Activated gamma-delta T cell (primary cell): ENCODE measurements at places on chromosomes 1 and 21.

GRCh38 chr1:244878681-244879080 is 14.3 kb upstream of the HNRNPU start:
- DNase-seq = no peak

DNA sequence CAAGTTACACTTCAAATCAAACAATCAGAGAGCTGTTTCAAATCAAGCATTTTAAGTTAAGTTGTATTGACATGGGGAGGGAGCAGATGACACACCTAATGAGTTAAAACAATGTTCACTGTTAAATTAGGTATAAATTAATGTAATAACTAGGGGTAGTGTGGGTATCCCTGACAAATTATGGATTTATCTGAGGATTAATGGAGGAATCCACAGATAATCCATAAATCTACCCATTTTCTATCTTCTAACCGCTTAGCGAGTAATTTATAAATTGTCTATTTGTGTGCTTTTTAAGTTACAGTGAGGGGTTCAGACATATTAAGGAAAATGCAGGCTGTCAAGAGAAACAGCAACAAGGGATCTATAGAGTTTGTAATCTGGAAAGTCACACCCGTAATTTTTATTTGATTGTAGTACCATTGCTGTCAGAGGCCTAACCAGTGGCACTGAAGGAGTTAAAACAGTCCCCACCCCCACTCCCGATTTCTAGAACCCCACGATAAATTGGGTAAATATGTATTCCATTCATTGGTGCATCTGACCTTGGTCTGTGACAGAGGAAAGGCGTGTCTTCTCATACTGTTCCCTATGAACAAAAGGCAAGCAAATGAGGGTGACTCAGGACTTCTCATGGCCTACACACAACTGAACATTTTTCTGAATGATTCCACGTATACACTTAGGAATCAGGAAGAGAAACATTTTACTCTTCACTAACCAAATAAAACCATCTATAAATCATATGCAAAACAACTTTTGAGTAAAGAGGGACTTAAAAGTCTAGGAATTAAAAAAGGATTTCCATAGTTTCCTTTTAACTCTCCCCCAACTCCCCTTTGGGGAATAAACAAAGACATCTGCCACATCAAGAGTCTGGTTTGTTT is 7.4 kb downstream of the IRF2BP2 start:
- DNase-seq = no peak

GRCh38 chr1:228900886-228901392 is 165.7 kb downstream of the RHOU start:
- DNase-seq = no peak

DNA sequence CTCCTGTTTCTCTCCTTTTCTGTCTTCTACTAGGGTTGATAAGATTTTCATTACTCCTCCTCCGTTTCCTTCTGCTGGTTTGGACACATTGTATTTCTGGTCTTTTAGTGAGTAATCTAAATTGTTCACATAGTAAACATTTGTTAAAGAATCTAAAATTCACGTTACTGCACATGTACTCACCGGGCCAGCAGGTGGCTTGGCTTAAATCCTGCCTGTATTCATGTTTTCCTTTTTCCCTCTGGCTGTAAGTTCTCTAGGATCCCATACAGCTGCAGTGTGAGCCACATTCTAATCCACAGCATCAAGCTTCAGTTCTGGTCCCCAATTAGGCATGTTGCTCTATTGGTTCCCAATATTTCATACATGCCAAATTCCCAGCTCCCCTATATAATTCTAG is 958.3 kb downstream of the ADGRL2 start:
- no peak for DNase-seq

DNA sequence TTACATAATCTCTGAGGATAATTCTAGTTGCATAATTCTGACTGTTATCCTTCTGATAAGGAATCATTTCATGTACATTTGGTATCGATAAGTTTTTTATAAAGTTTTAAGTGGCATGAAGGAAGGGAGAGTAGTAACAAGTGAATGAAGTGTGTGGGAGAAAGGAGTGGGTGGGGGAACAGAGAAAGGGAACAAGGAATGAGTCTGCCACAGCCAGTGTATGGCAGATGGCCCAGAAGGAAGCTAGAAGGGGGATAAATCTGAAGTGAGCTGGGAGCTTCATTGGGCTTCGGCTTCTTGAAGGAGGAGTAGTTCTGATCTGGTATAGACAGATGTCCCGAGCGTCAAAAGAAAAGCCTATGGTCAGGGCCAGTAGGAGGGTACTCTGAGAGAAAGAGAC is 18.6 kb downstream of the ZBTB40 start:
- no peak for DNase-seq

GRCh38 chr1:67960766-67961165 is 89.7 kb downstream of the DIRAS3 start:
- DNase-seq = no peak

- DNase-seq = no peak
Observed at GRCh38 chr1:107802654-107803053, 162.3 kb downstream of the VAV3 start.

DNA sequence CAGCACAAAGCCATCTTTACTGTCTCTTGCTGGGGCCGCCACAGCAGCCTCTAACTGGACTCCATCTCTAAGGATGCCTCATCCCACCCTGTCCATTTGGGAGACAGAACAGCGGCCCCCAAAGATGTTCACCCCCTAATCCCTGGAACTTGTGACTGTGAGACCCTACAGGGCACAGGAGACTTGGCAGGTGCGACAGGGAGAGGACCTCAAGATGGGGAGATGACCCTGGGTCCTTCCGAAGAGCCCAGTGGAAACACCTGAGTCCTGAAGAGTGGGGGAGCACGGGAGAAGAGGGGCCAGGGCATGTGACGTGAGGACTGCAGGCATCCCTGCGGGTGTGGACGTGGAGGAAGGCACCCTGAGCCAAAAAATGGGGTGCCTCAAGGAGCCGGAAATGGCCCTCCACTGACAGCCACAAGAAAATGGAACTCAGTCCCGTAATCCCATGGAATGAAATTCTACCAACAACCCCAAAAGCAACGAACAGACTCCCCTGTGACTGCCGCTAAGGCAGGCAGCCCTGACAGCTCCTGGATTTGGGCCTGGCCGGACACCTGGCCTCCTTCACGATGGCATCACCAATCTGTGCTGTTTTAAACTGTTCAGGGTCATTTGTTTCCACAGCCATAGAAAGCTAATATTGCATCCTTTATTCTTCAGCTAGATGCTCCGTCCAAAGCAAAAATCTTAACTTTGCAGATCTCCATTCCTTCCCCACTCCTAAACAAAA is 34.0 kb downstream of the C2CD2 start:
- DNase-seq = no peak

- DNase-seq = no peak
Observed at GRCh38 chr1:59776960-59777852, 37.5 kb upstream of the HOOK1 start.
